Stimulated activated CD4-positive, alpha-beta T cell treated with anti-CD3 and anti-CD28 coated beads, Interleukin-15, amount 100 ng/mL, for 1 hour (primary cell): ENCODE measurements at places on chromosomes 11 and 22.

DNA sequence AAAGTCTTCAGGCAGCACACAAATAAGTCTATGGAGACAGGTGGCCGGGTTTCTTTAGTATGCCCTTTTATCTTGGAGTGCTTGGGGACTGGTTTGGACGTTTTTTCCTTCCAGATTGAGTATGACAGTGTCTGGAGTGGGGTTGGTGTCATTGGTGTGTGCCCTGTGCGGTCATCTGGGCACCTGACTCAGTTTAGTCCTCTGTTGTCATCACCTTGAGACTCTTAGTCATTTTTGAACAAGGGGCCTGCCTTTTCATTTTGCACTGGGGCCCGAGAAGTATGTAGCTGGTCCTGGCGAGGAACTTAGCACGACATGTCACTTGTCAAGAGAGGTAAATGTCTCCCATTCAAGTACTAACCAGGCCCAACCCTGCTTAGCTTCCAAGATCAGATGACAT lies 27.2 kb upstream of the MYO18B start:
- DNase-seq = no peak

GRCh38 chr11:66330931-66331330 lies 5.3 kb downstream of the RIN1 start:
- DNase-seq = no peak

- DNase-seq = no peak
These were observed 175.2 kb downstream of the SBF2 start for GRCh38 chr11:10118865-10119264.

GRCh38 chr11:119935349-119935925 lies 202.5 kb downstream of the TRIM29 start:
- DNase-seq = no peak

- no peak for DNase-seq
These were observed 1040.0 kb downstream of the TBC1D22A start for GRCh38 chr22:47802421-47802820.
